ENCODE measurements at places on chromosomes 3 and 15. TPM values are rescaled to one million over a fixed set of nuclear protein-coding genes. Genes with fewer than 3 reads are reported as not detected.

Gene ARNT2
- 0.27 TPM for total RNA-seq

Gene RASGRP1
- total RNA-seq = 0.13 TPM

Gene CAND2
- 1.6 TPM for total RNA-seq

Gene ARPP21
- not detected for total RNA-seq

Gene TSC22D2
- 22.7 TPM for total RNA-seq

All from thoracic aorta endothelial cell (primary cell).